ENCODE measurements at places on chromosomes 5 and 9. TPM values are rescaled to one million over a fixed set of nuclear protein-coding genes. Genes with fewer than 3 reads are reported as not detected.

The NUTM2F gene
- not detected for total RNA-seq

The PAX5 gene
- total RNA-seq, result not detected

The IRX2 gene
- 7.2 TPM for total RNA-seq

The MEGF10 gene
- 4.1 TPM for total RNA-seq

The GPRIN1 gene
- 1.9 TPM for total RNA-seq

The FOXD4L3 gene
- not detected for total RNA-seq

The FOXD4 gene
- total RNA-seq, result 0.70 TPM

The FKTN gene
- total RNA-seq, result 22.0 TPM

The FBXL7 gene
- 17.2 TPM for total RNA-seq

The OLFML2A gene
- 26.7 TPM for total RNA-seq

The DDX4 gene
- not detected for total RNA-seq

The KCNT1 gene
- total RNA-seq, result not detected

The RIOK2 gene
- total RNA-seq, result 10.4 TPM

The PRDM9 gene
- not detected for total RNA-seq

The CYLC2 gene
- total RNA-seq, result not detected

The KLF9 gene
- total RNA-seq, result 68.5 TPM

The SMIM33 gene
- not detected for total RNA-seq

The SOHLH1 gene
- not detected for total RNA-seq

The PCDHGA3 gene
- 4.4 TPM for total RNA-seq

The CDH9 gene
- not detected for total RNA-seq

The SLC36A3 gene
- total RNA-seq, result not detected

The CORO2A gene
- 1.6 TPM for total RNA-seq

The FABP6 gene
- not detected for total RNA-seq

The CD74 gene
- 3.2 TPM for total RNA-seq

The SELENOP gene
- total RNA-seq, result 134 TPM

The NMUR2 gene
- total RNA-seq, result not detected

The KIF20A gene
- 1.3 TPM for total RNA-seq

All from pericardium fibroblast (primary cell).